Neuronal stem cell (in vitro differentiated cells): ENCODE measurements at places on chromosomes 5 and 9.

GRCh38 chr5:116847960-116848359, 273.3 kb upstream of the SEMA6A start:
- DNase-seq = no peak

GRCh38 chr9:31916591-31917241, 467.7 kb upstream of the ACO1 start:
- no peak for DNase-seq

- DNase-seq = no peak
Measured at GRCh38 chr5:132394667-132395259, 25.3 kb downstream of the SLC22A5 start.

GRCh38 chr5:59592101-59592500, 301.4 kb downstream of the PDE4D start:
- no peak for DNase-seq

- DNase-seq = no peak
Measured at GRCh38 chr5:147547730-147548129, 37.9 kb upstream of the DPYSL3 start.

DNA sequence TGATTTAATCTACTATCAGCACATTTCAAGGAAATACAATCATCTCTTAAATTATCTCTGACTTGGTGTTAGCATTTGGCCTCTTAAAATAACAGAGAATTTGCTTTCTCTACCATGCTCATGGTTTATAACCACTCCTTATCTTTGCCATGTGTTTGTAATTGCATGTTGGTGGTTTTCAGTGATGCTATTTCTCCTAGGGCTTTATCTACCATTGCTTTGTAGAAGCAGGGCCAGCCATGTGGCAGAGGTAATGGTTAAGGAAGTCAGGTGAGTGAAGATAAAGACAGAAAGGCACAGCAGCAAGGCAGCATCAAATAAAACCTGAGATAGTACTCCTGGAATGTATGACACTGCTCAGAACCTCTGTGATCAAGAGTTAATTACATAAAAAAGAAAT, 206.2 kb downstream of the FER start:
- no peak for DNase-seq

DNA sequence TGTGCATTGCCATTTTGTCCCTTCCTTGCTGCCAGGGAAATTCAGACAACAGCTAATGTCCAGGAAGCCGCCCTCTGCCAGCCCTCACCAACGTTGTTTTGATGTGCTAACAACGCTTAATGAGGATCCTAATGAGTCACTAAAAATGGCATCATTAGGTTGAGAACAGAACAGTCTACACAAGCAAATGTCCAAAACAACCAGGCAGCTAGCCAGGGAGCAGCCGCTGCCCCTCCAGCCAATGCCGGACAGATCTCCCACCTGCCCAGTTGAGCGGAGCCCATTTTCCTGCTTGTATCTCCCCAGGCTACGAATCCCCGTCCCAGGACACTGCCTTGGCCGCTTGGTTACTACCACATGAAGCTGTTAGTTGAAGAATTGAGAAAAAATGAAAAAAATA, 40.4 kb upstream of the UNC5A start:
- no peak for DNase-seq

GRCh38 chr9:89808076-89808755, 203.4 kb downstream of the GADD45G start:
- no peak for DNase-seq

GRCh38 chr5:143284521-143284920, 119.0 kb downstream of the NR3C1 start:
- no peak for DNase-seq

DNA sequence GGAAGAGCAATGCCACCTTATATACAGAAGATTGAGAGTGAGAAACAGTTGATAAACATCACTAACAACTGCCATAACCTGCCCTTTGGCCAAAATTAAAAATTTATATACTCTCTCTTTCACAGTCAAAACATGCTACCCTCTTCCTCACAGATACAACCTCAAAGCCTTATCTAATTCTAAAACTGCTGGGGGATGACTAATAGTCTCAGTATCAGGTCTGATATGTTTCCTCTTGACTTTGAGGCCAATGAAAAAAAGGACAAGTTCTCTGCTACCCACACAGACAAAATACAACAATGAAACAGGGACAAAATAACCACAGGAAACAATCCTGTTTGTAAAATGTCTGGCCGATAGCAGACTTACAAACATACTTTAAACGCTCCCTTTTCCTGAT, 485.6 kb upstream of the NUDT12 start:
- no peak for DNase-seq

GRCh38 chr9:107528686-107529085, 39.1 kb upstream of the KLF4 start:
- no peak for DNase-seq

DNA sequence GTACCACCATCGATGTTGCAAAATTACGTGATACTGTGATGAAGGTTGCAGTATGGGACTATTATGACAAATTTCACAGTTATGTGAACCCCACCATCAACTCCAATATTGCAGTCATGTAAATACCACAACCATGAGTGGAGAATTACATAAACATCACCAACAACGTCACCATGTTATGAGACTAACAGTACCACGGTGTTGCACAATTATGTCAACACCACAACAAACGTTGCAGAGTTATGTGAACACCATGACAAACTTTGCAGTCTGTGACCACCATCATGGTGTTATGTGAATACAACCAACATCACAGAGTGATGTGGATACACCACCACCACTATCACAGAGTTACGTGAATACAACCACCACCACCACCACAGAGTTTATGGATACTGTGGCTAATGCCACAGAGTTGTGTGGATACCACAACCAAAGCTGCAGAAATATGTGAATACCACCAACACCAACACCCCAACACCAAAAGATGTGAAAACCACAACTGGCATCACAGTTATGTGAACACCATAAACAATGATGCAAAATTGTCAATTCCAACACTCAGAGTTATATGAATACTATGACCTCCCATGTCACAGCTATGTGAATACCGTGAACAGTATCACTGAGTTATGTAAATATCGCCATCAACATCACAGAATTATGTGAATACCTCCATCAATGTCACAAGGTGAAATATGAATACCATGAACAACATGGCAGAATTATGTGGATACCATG, 62.4 kb downstream of the SHC3 start:
- no peak for DNase-seq

DNA sequence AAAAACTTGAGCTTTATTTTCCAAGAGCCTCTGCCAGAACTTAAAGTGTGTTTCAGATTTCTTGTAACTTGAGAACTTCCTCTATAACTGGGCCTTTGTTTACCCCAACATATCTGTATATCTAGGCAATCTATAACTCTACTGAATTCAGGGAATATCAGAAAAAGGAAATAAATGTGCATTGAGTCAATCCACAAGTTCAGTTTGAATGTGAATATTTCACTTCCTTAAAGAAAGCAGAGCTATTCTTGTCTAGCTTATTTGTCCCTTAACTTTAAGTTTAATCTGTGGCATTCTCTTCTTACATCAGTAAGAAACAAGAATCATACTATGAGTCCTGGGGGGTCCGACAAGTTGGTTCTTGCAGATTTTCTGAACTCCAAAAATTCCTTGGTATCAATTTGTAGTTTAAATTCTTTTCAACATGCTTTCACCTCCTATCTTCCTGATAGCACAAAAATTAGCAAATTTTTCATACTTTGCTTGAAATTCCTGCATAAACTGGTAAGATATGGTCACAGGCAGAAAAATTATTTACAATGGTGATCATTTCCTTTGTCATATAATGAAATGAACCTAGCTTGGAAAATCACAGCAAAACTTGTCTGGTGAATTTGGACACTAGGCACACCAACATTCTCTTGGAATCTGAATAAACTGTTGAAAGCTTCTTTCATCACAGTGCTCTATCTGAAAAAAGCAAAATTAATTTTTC, 19.8 kb upstream of the ITGA1 start:
- no peak for DNase-seq

DNA sequence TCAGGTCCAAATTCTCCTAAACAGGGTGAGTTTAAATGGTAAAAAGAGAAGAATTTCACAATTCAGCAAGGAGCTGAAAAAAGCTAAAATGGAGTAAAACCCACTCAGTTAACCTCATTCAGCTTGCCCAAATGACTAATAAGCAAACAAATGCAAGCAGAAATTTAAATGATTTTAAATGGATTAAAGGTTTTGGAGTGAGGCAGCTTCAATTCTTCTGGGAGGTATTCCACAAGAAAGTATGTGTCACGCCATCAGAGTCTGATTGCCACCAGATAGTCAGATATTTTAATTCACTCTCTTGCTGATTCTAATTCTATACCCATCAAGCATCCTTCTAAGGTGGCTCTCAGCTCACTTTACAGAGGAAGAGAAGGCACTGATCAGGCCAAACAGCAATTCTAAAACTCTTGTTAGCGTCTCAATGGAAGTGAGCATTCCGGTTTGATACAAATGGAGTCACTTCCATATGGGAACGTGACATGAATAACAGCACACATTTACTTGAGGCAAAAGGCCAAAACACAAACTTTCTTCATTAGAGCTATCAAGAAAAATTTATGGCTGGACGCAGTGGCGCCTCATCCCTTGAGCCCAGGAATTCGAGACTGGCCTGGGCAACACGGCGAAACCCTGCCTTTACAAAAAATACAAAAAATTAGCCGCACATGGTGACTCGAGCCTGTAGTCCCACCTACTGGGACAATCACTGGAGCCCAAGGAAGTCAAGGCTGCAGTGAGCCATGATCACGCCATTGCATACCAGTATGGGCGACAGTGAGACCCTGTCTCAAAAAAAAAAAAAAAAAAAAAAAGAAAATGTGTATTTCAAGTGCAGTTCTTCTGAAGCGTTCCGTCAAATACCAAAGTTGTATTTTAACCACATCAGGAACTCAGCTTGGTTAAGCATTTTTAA, 2.0 kb downstream of the CLK4 start:
- DNase-seq = no peak

DNA sequence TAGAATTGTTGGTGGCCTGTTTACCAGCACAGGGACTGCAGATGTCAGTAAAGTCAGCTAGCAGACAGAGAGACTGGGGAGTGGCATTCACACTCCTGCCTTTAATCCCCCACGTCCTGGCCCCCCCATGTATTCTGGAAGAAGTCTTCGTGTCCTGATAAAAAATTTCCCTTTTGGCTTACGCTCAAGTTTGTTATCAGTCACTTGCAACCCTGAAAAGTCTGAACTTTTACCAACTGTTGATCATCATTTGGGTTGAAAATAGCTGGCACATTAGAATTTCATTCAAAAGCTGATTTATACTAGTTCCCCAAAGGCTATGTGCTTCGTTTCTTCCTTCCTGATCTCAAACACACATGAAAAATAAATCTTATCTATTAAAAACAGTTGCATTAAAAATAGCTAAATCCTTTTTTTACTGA, 5.8 kb upstream of the CRHBP start:
- no peak for DNase-seq

DNA sequence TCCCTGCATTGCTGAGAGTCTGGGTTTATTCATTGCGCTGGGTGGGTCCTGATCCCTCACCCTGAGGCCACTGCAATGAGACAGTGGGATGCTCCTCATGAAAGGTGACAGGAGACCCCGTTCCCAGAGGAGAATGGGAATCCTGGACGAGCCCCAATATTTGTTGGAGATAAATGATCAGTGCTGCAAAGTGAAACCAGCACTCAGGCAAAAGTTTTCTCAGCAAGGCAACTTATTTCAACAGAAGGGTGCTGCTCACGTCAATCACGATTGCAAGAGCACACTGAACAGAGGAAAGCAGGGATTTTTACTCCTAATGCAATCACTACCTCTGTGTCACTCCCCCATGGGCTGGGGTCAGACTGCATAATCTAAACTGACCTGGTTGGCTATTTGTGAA, 110.2 kb upstream of the MAMDC2 start:
- no peak for DNase-seq

DNA sequence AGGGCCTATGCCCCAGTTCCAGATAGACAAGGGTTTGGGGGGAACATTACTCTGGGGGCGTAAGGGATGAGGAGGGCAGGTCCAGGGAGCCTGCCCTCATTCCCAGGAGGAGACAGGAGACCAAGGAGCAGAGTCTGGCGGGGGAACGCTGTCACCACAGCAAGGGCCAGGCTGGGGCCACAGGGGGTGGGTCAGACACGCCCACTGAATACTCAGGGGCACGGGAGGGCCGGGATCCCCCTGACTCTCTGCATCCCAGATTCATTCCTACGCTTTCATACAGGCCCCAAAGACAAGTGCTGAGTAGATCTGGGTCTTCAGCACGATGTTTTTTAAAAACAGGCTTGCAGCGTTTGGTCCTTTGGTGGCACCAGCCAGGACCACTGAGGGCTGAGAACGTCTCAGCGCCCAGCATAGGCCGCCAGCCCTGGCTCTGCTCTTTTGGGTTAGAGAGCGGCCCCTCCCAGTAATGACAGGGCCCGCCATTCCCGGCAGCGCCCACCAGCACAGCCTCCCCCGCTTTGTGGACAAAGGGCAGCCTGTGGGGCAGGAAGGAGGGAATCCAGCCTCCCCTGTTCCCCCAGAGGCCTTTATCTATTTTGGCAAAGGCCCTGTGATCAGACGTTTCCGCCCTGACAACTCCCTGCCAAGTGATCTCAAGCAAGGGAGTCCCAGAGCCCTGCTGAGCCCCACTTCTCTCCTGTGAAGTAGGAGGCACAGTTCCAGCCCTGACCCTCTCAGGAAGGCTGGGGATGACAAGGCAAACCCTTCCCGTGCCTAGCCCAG, 24.9 kb downstream of the NEK6 start:
- no peak for DNase-seq

DNA sequence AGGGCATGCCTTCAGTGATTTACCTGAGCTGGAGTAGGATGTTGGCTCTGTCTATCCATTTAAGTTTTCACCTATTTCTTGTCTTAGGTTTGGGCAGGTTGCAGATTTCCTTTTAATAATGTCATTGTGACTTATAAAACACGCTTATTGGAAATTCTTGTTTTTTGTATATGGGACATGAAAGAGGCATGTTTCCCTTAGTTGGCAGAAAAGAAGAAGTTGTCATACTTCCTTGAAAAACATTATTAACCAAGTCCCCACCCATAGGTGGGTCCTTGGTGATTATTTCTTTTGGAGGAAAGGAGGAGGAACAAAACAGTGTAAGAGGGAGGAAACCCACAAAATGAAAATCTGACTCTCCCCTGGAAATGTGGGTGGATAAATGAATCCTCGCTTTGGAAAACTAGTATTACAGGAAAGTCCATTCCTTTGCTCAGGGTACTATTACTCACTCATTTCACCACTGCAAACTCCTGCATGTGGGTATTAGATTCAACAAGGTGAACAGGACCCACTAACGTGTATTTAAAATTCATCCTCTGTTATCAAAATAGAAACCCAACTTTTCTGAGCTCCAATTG, 9.3 kb downstream of the CER1 start:
- no peak for DNase-seq

DNA sequence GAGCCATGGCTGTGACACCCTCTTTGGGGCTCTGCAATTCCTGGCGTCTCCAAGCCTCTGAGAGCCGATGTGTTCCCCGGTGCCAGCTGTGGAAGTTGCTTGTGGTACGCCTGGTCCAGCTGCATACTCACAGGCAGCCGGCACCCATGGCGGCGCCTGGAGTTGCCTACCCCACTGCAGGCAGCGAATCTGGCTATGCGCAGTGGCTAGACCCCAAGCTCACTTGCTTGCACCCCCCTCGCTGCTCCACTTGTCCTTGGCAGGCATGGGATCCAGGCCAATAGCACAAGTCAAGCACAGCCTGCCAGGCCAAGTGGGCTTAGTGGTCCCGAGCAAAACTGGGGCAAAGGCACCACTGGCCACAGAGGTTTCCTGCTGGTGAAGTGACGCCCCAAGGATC, 24.7 kb upstream of the GABRA6 start:
- DNase-seq = no peak

GRCh38 chr5:35032356-35032755, 15.4 kb downstream of the AGXT2 start:
- DNase-seq = no peak
